ENCODE measurements at places on chromosomes 5 and 9.

DNA sequence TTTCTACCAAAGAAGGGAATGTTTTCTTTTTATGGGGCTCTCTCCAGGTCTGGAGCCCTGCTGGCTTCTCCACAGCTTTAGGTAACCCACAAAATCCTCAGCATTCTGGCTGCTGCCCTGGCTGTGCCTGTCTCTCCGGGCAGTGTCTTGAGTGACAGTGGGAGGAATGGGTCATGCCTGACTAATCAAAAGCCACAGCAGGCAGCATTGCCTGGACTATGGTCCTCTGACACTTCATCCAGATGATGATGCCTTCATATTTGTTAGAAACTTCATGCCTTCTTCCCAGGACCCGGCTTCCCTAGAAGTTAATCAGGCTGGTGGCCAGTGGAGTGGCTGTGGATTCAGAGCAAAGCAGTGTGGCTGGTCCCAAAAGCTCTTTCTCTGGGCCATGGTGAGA lies 32.2 kb upstream of the TGFBI start:
- no peak for DNase-seq

DNA sequence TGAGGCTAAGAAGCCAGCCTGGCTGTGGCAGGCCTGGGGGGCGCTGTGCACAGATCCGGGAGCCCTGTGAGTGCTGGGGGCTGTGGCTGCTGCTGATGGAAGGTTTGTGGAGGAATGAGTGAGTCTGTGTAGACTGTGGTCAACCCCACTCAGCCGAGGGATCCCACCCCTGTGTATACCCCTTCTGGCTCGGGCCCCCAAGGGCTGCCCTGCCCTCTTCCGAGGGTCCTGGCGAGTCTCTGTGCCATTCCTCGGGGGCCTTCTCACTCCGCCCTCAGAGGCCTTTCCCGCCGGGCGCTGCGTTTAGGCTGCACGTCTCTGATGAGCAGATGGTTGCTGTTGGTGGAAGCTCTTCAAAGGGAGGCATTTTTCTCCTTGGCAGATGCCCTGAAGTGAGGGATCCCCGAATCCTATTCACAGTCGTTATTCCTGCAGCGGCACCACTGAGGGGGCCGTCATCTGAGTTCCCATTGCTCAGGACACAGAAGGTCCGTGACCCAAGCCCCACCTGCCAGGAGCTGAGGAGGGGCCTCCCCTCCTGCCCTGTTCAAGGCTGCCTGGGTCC lies 94.1 kb downstream of the RXRA start:
- no peak for DNase-seq

GRCh38 chr5:170546282-170546681 lies 42.5 kb downstream of the KCNIP1 start:
- DNase-seq: no peak

DNA sequence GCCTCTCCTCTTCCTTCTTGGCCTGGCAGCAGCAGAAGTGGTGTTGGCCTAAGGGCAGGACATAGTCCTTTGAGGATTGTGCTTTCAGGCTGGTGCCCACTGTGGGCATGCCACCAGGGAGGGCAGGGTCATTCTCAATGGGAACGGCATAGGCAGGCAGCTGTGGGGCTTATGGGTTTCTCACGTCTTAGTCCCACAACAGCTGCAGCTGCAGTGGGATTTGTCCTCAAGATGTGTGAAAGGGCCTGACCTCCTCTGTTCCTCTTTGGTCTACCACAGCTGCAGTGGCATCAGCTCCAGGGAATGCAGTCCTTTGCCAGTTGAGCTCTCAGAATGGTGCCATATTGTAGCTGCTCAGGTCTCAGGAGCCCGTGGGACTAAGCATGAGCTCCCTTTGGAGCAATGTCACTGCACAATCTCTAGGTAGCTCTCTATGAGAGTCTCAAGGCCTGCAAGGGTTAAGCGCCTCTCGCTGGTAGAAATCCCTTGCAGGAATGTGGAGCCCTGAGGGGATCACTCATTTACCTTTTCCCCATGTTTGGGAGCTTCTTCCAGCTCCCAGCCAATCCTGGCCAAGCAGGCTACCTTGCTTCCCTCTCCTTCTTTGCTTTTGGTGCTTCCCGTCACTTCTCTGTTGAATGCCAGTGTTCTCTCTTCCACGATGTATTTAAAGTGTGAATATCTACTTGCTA lies 104.8 kb downstream of the GNA14 start:
- no peak for DNase-seq

Measured in NCI-H2081 (cell line).